ENCODE measurements at places on chromosomes 2 and 18. TPM values are rescaled to one million over a fixed set of nuclear protein-coding genes. Genes with fewer than 3 reads are reported as not detected.

DNA sequence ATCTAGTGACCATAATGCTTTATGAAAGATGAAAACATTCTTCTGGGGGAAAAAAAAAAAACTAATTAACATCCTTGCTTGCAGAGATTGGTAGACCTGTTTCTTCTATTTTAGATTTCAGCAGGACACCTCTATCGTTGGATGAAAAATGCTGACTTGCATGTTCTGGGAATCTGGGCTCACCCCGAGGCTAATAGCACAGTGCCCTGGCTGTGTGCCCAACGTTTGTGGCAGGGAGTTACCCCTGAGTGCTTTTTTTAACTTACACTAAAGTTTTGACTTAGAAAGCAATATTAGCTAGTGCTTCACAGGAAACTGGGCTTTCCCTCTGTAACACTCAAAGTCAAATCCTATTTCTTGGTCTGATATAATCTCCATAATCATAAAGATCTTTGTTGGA, 233.2 kb downstream of the SLC8A1 start:
- no peak for DNase-seq

DNA sequence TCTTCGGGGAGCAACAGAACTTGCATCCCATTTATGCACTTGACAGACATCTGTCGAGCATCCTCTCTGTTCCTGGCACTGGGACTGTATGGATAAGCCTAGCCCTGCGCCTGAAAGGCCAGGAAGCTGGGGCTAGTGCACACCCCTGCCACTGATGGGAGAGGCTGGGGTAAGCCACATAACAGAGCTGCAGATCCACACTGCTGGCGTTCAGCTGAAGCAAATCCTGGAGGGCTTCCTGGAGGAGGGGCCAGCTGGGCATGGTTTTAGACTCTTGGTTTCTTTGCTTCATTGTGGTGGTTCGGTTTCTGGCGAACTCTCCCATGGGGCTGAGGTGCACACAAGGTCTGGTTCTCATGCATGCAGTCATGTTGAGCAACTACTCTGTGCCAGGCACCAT, 45.5 kb upstream of the FOSL2 start:
- DNase-seq, result no peak

- no peak for DNase-seq
These were observed 214.0 kb downstream of the ANKRD30B start for GRCh38 chr18:14961991-14962390.

- no peak for DNase-seq
These were observed 385.0 kb downstream of the SOCS6 start for GRCh38 chr18:70673831-70674230.

- DNase-seq, result no peak
These were observed 166.4 kb upstream of the PID1 start for GRCh38 chr2:229437467-229437866.

DNA sequence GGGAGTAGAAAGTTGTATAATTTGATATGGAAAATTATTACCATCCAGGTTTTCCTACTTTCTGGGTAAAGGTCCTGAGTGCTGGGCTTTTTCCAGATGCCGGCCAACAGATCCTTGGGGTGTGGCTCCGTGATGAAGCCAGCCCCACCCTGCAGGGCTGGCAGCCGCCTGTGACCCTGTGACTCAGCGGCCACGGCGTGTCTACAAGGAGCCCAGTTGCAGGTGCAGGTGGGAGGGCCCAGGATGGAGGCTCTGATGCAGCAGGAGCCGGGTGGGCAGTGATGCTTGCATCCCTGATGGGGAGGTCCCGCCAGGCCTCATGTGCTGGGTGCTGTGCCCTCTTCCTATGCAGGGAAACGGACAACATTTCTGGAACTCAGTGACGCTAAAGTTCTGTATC, 96.0 kb upstream of the ALKAL2 start:
- no peak for DNase-seq

DNA sequence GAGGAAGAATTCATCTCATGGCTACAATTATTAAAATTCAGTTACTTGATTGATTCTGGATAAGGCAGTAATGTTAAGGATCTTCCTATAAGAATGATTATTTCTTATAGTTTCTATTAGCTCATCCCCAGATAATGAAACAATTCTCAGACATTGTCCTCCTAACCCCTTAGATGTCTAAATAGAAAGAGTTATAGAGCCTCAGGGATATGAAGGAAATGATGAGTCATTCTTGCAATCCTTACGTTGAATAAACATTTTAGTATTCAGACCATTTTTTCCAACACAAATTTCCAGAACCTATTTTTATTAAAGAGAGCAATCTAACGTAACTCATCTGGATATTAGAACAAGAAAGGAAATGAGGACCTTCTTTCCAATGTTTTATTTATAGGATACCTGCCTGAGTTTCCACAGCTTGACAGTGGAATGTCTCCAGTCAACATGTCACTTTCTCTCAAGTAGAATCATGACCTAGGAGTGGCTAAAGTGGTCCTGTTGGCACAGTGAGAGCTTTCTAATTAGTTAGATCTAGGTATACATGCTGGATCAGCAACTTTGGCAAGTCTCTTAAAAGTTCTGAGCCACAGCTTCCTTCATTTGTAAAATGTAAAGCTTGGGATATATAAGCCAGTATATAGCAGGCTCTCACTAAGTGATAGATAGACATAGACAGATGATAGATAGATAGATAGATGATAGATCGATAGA, 88.0 kb upstream of the RAB27B start:
- no peak for DNase-seq

GRCh38 chr2:163664610-163665009, 71.2 kb downstream of the FIGN start:
- DNase-seq, result no peak

- no peak for DNase-seq
These were observed 158.9 kb downstream of the RHBDD1 start for GRCh38 chr2:226994775-226995174.

The SERPINB13 gene
- total RNA-seq, result not detected

The TRABD2A gene
- total RNA-seq, result 56.3 TPM

The GKN2 gene
- total RNA-seq, result not detected
